HCT116 (cell line): ENCODE measurements at places on chromosomes 6 and 20.

- DNase-seq = no peak
Observed at GRCh38 chr6:134826889-134827737, 122.8 kb downstream of the ALDH8A1 start.

DNA sequence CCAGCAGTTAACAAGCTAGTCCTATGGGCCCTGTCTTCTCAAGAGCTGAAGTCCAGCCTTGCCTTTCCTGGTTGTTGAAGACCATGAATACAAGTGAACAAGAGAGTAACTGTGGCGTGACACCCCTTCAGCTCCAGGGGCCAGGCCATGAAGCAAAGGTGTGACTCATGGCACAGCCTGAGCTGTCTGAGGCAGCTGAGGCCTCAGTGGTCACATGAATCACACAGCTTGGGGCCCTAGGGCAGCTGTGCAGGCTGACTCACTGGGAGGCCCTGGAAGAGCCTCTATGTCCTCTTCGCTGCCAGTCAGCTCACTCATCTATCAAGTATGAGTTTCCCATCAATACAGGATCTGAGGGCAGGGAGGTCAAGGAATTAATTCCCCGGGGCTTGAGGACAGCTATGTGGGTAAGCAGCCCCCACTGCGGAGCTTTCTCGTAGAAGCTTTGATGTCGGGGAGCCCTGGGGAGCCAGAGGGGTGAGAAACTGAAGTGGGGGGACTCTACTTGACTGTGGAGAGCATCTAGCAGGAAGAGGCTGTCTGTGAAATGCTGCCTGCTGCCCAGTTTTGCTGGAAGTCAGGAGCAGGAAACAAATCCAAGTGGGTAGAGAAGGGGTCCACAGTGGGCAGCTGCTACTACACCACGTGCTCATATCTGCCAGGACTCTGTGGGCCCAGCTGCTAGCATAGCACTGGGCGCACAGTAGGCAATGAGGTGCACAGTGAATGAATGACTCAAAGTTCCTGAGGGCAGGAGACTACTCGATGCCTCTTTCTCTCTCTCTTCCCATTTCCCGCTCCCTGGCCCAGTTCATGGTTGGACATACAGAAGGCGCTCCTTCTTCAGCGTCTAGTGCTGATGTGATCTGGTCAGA, 13.7 kb upstream of the FAM83C start:
- DNase-seq = peak; percentile 97

DNA sequence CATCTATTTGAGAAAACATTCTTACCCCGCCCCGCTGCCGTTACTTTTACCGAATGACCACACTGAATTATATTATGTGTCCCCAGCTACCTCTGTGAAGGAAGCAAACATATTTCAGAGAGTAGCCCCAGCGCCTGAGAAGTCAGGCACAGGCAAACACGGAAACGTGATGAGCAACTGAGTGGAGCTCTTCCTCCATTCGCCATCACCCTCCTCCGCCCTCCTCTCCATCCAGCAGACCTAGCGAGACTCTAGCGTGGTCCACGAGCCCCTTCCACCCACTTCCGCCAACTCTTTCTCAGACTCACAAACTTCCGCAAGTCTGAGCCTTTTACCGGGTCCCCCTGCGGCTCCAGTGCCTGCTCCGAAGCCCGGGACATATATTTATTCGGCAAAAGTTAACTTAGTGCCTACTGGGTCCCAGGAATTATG, 582 bp downstream of the SNRPB start:
- DNase-seq = no peak

- DNase-seq = peak; percentile 73
Observed at GRCh38 chr6:46044881-46045617, 29.4 kb upstream of the CLIC5 start.

- no peak for DNase-seq
Observed at GRCh38 chr20:64042054-64042781, 6.2 kb downstream of the C20orf204 start.

DNA sequence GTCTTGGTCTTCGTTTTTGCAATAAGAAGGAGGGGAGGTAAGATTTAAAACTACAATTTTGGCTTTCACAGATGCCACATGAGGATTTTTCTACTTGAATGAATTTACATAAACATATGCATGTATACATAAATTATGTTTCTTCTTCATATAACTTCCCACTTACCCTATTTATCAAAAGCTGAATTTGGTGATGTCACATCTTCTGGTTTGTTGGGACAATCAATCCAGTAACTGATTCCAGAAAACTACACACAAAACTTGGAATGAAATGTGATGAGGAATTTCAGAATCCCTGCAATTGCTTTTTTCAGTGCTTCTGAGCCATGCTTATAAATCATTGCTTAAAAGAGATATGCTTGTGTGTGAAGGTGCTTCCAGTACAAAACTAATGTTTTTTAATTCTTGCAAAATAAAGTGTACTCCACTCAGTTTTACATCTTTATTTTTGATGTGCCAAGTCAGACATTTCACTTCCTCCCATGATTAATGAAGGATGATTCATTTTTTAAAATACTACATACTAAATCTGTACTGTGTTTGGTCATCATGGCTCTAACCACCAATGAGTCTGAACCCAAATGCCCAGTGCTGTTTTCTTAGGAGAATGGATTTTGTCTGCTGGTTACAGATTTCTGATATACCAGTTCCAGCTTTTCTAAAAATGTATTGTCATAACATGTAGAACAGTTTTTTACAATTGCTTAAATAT, 32.1 kb upstream of the RIN2 start:
- DNase-seq = no peak

DNA sequence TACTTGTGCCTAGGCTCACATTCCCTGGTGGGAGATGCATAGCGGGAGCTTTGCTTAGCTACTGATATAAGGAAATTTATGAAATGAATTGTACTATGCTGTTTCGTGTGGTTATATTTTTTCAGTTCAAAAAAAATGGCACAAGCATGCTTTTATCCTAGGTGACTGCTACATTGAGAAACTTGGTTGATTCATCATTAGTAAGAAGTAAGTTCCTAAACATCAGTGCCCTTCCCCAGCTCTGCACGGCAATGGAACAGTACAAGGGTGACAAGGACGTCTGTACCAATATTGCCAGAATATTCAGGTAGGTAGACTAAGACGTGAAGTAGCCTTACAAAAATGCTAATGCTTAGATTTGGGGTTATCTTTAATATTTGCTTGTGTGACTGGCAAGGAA, 79.7 kb downstream of the ARMC2 start:
- no peak for DNase-seq

GRCh38 chr20:43863330-43863729, 51.3 kb upstream of the TOX2 start:
- DNase-seq = no peak

DNA sequence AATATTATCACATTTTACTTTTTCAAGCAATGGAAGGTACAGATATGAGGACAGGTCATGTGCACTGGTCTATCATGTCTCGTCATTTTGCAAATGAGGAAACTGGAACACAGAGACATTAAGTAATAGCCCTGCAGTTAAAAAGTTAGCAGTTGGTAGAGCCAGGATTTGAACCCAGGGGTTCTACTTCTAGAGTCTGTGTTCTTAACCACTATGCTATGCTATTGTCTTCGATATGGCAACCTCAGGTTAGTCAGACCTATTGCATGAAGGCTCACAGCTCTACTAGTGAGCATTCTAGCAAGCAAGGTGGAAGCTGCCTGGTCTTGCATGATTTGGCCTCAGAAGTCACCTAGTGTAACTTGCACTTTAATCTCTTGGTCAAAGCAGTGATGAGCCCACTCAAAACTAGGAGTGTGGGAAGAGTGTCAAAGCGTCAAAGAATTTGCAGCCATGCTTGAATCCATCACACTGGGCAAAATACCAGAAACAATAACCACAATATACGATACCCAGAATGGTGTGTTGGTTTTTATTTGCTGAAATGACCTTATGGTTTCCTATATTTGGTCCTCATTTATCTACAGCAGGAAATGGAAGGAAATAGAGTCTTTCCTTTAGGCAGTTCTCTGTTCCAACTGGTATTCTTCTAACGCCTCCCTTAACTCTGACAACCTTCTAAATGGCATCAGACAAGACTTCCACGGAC, 20.4 kb upstream of the BMP2 start:
- no peak for DNase-seq

DNA sequence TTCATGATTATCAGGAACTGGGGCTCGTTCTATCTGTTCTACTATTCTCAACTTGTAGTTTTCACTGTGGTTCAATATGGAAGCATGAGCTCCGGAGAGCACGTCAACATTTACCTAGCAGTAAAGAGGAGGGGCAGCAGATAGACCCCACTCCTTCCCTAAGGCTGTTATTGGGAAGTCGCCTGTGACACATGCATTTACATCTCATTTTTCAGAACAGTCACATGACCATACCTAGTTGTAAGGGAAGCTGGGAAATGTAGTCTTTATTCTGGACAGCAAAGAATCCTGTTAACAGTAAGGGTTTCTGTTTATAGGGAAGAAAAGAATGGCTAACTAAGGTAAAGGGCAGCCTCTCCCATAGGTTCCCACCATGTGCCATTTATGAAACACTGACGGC, 158.3 kb downstream of the ZFP64 start:
- DNase-seq = no peak

DNA sequence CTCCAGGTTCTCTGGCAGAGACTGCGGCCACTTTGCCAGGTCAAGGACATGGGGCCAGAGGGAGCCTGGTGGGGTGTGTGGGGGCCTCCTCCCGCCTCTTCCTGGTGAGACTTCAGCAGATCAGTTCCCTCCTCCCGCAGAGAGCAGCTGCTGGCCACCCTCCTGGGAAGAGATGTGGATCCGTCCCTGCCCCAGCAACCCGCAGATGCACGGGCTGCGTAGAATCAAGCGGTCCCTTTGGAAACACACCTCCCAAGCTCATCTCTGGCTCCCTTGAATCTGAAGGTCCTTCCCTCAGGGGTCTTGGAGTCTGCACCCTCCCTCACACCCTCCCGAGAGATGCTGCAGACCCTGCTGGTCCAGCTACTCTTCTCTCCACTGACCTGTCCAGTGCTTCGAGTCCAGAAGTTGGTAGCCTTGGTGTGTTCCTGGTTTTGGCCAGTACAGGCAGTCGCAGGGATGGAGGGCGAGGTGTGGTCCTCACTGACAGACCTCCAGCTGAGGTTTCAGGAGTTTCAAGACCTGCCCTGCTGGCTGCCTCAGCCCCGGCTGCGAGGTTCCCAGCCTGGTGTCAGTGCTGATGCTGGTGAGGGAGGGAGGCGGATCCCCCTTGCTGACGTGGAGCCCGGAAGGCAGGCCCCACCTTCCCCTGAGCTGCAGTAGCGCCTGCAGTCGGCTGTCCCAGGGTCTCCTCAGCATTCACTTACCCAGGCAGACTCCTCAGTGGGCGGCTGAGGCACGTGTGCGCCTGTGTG, at the start of gene NPBWR2:
Gene NPBWR2, minus strand, starts transcription at position 585 of the 755 bp plus-strand sequence. CDS start 734 bp downstream, outside the sequence.
- DNase-seq = no peak

DNA sequence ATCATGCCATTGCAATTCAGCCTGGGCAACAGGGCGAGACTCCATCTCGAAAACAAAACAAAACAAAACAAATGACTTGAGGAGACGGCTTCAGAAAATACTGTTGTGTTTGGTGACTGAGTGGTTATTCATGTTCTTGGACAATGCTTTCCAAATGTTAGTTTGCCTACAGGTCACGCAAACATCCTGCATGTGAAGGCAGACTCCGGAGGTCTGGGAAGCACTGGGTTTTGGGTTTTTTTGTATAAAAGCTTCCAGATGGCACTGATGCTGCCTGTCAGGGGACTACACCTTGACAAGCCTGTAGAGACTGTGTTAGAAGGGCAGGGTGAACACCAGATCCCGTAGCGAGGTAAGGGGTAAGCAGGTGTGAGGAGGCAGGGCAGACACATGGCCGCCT, 81.7 kb downstream of the THBS2 start:
- no peak for DNase-seq
